ENCODE measurements at places on chromosomes 4 and X. TPM values are rescaled to one million over a fixed set of nuclear protein-coding genes. Genes with fewer than 3 reads are reported as not detected.

SEPTIN6 gene
- 31.5 TPM for total RNA-seq

WDFY3 gene
- 42.9 TPM for total RNA-seq

PAGE2B gene
- not detected for total RNA-seq

AFF2 gene
- 0.35 TPM for total RNA-seq

TMSB15A gene
- total RNA-seq = 0.15 TPM

DNA sequence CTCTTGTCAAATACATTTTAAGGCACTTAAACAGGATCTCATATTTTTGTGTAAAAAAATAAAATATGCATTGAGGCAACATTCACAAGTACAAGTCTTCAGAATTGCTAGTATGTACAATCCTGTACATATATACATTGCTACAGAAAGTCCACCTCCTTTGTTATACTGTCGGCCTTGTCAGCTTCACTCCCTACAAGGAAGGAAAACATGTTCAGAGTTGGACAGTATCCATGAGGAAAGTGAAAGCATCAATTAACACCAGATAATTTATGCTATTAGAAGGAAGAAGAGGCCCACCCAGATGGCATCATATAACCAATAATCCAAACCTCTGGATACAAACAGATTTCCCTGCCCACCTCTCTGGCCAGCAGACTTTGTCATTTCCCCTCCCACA, 42.0 kb downstream of the REELD1 start:
- DNase-seq = no peak

DNA sequence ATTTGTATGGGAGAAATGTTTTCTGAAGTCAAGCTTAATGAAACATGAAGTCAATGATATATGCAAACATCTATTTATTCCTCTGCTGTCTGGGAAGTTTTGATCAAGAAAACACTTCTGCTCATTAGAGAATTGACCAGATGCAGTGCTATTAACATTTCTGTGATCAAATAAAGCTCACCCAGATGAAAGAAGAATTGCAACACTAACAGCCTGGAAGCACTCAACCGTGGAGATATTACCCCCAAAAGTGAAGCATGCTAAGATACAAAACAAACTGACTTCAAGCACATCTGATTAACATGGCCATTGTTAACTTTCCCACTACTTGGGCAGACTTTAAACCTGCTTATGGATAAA, 73.7 kb upstream of the GUCY1A1 start:
- peak; percentile 80 for DNase-seq

GRCh38 chrX:66035667-66036066, 4.2 kb downstream of the VSIG4 start:
- no peak for DNase-seq

- no peak for DNase-seq
These were observed 131.7 kb downstream of the CHRNA9 start for GRCh38 chr4:40466789-40467188.

DNA sequence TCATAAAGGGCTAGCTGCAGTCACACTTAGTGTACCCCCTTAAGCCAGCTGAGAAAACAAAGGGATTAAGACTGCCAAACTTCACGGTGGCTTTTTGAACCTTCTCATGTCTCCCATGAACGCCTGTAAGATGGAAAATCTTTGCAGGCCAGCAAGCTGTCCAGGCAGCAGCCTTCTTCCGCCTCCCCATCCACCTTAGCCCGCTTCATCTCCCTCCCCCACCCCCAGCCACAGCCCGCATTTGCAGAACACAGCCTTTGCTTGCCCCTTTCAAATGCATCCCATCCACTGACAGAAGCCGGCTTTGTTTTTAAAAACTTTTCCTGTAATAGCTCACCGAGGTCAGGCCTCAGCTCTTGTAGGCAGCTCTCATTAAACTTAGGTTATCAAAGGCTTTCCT, 113.8 kb upstream of the FAM9B start:
- DNase-seq = no peak

DNA sequence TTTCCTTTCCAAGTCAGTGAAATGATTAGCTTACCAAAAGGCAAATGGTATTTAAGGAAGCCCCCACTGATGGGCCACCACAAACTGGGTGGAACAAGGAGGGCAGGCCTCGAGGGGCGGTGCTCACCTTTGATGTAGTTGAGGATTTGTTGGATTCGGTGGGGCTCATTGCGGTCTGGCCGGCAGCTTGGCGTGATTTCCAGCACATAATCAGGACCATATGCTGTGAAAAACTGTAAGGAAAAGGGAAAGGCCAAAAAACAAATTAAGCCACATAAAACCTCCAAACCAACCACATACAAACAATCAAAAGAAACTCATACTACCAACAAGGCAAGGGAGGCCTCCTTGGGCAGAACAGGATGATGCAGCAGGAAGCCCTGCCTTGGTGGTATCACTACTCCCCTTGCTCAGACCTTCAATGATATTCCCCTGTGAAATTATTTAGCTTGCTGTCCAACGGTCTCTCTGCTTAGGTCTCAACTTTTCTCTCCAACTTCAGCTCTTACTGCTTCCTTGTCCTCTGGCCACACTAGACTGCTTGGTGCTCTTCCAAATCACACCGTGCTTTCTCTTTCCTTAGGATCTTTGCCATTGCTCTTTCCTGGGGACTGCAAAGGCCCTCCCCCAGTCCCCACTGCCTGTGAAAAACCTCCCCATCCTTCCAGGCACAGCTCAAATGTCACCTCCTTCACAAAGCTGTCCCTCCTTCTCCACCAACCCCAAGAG, 46.1 kb upstream of the CITED1 start:
- no peak for DNase-seq

- DNase-seq = no peak
These were observed at the start of gene JAKMIP1 for GRCh38 chr4:6200011-6200921. Gene JAKMIP1, minus strand, starts transcription at chr4:6200549. Its CDS starts 87,699 bp downstream, at chr4:6112850.

DNA sequence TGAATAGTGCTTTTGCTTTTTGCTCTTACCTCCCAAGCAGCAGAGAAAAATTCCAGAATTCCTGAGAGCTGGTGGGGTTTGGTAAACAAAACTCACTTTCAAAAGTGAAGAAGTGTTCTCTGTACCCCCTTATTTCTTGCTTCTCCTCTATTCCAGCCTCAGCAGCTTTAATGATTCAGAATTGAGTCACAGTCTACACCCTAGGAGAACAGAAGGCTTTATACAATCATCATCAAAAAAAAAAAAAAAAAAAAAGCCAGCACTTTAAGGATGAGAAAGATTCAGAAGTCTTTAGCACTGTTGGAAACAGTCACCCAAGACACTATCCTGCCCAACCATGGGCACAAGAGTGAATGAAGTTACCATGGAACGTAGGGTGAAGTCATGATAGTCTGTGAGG, 1583.1 kb upstream of the PCDH10 start:
- DNase-seq = peak; percentile 6

DNA sequence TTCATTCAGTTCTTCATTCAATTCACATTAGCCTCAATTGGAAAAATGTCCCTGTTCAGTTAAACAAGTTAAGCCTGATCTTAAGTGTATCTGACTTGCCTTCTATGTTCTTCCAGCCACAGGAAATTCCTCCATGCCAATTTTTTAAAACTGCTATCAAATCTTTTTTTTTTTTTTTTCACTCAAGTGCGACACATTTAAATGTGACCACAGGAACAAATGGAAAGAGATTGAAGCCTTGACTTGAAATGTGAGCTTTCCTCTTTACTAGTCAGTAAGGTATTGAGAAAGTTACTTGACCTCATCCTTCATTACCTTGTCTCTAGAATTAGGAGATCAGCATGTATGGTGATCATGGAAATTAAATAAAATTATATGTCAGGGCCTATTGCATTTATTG, 165.1 kb downstream of the SLIT2 start:
- peak; percentile 71 for DNase-seq

DNA sequence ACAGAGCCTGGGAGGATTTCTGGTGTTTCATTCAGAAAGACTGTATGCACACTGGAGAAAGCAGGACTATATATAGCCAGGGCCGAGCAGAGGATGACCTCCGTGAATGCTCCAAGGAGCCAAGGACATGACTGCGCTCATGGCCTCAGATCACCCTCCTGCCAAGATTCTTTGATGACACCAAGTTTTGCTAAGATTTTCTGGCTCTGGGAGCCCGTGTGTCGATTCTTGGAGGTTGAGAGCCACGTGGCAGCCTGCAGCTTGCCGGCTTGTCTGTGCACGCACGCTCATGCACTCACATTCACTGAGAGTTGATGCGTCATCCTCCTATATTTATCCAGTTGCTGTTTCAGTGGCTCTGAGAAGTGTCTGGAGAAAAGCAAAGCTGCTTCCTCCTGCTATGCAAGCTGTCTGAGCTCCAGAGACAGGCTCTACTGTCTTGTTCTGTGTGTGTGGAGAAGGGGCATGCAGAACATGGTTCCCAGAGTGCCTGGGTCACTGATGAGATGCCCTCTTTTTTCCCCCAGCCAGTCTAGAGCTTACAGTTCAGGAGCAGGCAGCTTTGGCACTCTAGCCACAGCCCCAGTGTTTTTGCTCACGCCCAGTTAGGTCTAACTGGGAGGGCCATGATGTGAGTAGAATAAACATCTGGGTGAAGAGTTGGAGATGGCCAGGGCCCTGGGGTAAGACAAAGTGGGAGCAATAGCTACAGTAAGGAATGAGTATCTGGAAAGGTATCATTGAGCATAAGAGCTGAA, 64.9 kb upstream of the SCOC start:
- DNase-seq = no peak

DNA sequence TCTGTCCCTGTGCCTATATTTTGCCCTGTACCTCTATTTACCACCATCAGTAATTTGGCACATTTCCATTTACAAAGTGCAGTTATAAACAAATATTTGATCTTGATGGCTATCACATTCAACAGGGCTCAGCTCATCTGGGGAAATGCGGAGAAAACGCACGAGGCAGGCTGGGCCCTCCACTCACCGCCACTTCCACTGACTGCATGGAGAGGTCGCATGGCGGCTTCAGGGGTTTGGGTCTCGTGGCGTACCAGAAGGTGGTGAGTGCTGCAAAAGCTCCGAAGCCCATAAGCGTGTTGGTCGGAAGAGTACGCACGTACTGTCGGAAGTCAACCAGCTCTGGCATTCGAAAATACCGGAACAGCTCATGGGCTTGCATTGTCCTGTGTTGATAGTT, 22.6 kb downstream of the ACSL1 start:
- DNase-seq = no peak

- DNase-seq = no peak
These were observed 384.8 kb downstream of the AFF2 start for GRCh38 chrX:148885203-148885602.

DNA sequence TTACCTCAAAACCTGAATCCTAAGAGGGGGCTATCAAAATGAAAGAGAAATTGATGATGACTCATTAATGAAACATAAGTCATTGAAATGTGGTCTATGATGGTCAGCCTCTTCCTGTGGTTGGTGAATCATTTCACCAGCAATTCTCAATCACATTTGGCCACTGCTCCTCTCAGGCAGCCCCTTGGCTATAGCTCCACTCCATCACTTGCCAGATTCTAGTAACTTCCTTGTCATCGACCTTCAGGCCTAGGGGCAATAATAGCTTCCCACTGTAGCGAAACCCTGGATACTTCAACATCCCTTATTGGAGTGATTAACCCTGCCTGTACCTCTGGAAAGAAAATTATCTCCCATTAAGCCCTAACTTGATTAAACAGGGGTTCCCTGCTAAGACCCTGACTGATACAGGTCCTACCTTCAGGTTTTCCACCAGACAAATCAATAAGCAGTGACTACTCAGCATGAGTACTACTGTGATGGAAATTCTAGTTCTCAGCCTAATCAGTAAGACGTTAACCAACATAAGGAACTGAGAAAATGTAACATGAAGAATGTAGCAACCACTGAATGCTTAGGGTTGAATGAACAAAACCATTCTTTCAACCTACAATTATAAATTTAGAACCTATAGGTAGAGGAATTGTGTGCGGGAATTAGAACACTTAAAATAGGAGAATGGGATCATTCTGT, 30.4 kb downstream of the ADH7 start:
- DNase-seq = peak; percentile 96
